ENCODE measurements at places on chromosomes 6 and 20. TPM values are rescaled to one million over a fixed set of nuclear protein-coding genes. Genes with fewer than 3 reads are reported as not detected.

Gene CD24
- total RNA-seq, result 0.24 TPM

Gene CLPSL1
- not detected for total RNA-seq

Gene PSMA7
- total RNA-seq, result 298 TPM

GRCh38 chr6:135054226-135054568 lies 425 bp downstream of the HBS1L start:
- peak overlapping the region; percentile 96 for H3K4me3 ChIP-seq
- peak overlapping the region; percentile 97 for H3K27ac ChIP-seq
- peaks cover 8% of the 10 kb centered on the region for H3K36me3 ChIP-seq
- H3K27me3 ChIP-seq, result no peaks in the 10 kb centered on the region
- H3K4me1 ChIP-seq, result peaks cover 10% of the 10 kb centered on the region

- no peak overlapping the region for H3K4me3 ChIP-seq
- H3K27ac ChIP-seq, result no peak overlapping the region
- H3K27me3 ChIP-seq, result no peaks in the 10 kb centered on the region
- no peaks in the 10 kb centered on the region for H3K36me3 ChIP-seq
Observed at GRCh38 chr20:44830995-44831394, 20.6 kb upstream of the RIMS4 start.

GRCh38 chr20:53767206-53767930 lies 173.7 kb upstream of the ZNF217 start:
- no peaks in the 10 kb centered on the region for H3K36me3 ChIP-seq
- no peaks in the 10 kb centered on the region for H3K4me1 ChIP-seq
- no peak overlapping the region for H3K4me3 ChIP-seq
- no peak overlapping the region for H3K27ac ChIP-seq
- no peaks in the 10 kb centered on the region for H3K27me3 ChIP-seq

- H3K27ac ChIP-seq, result no peak within 1 kb of the TSS
- no peak within 1 kb of the TSS for H3K4me3 ChIP-seq
- H3K36me3 ChIP-seq, result no peaks in the 10 kb centered on the region
- no peak for DNase-seq
Observed at GRCh38 chr6:55578537-55579363, at the start of gene HMGCLL1. HMGCLL1 (minus strand) TSS chr6:55579192; CDS start chr6:55579055, 137 bp downstream.

Data from naive thymus-derived CD4-positive, alpha-beta T cell (primary cell).